ENCODE measurements at places on chromosomes 16 and 17.

GRCh38 chr17:39965017-39965699 lies 2.4 kb downstream of the GSDMA start:
- no peak for DNase-seq

GRCh38 chr17:28526381-28526780 lies 20.2 kb downstream of the FOXN1 start:
- no peak for DNase-seq

DNA sequence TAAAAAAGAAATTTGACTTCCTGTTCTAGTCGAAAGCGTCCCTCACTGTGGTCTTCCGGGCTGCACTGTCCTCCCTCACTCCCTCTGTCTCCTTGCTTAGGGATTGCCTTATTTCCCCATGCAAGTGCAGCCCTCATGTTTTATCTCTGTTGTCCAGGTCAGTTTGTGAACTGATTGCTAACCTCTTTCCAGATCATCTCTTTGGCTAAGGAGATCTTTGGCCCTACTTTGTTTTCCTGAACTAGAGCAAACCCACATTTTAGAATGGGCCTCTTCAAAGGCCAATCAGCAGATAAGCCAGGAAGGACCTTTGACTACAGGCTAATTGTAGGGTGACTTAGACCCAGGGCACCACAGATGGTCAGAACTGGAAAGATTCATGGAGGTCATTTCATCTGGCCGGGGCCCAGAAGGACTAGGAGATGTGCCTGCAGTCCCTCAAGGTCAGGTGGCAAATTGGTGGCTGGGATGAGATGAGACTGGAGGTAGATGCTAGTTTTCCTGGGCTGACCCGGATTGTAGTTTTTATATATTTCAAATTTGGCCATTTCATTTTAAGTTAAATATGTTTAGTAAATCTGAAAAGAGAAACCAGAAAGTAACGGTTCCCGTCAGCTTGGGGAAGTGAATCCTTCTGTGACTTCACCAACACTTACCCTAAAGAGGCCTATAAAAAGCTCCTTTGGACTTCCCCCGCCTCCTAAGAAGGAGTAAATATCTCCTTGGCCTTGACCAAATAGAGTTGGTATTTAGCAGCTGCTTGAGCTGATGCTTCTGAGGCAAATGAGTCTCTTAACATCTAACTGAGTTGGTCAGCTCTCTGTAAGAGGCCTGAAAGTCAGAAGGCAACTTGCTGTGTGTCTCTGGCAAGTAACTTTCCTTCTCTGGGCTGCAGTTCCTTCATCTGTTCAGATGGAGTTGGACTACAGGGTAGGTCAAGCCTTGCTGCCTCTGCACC lies 6.2 kb upstream of the SLC25A19 start:
- no peak for DNase-seq

DNA sequence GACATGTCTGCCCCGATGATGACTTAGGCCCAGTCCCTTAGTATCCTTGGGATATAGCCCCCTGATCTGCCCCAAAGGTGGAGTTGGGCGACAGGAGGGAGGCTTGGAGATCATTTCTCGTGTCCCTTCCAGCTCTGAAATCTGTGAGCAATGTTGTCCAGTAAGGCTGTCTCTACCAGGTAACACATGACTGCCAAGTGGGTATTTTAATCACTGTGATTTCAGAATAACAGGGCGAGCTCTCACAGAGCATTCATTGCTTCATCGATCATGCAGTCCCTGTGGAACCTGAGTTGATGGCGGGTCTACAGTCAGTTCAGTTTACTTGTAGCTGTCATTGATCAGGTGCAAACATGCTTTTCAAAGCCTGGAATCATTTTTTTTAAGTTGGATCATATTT lies 39.2 kb downstream of the KSR1 start:
- DNase-seq, result no peak

GRCh38 chr17:80212511-80212910 lies 7.6 kb downstream of the SGSH start:
- DNase-seq, result no peak

DNA sequence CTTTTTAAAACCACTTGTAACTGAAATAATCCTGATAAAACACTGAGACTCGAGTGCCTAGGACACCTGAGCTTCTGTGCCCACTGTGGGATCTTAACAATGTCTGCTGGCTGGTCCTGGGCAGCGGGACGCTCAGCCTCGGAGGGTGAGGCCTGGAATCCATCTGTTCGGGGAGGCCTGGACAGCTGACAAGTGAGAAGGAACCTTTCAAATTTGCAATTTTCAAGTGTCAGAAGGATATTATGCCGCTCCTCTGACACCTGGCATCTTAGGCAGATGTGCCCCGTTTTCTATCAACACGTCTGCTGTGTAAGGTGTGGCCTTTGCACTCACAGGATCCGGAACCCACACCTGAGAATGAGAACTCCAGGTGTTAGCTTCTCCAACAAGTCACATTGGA lies 33.1 kb upstream of the C16orf78 start:
- DNase-seq, result no peak

- DNase-seq, result no peak
Observed at GRCh38 chr16:72841506-72841905, 206.4 kb downstream of the ZFHX3 start.

DNA sequence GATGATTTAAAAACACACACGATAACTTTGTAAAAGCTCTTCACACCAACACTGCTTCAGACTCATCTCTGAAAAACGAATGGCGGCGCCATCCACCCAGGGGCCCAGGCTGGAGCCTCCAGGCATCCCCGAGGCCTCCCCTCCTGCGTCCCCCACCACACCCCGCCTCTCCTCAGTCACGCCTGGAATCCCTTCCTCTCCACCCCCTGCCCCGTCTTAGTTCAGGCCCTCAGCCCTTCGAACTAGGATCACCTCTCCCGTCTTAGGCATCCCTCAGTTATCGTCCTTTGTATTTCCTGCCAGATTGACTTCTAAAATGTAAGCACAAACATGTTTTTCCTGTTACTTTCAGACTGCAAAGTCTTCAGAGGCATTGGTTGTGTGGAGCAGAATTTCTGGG lies 58.3 kb downstream of the NDEL1 start:
- DNase-seq, result no peak

- DNase-seq, result no peak
Observed at GRCh38 chr17:67401598-67402504, 24.8 kb downstream of the PITPNC1 start.

DNA sequence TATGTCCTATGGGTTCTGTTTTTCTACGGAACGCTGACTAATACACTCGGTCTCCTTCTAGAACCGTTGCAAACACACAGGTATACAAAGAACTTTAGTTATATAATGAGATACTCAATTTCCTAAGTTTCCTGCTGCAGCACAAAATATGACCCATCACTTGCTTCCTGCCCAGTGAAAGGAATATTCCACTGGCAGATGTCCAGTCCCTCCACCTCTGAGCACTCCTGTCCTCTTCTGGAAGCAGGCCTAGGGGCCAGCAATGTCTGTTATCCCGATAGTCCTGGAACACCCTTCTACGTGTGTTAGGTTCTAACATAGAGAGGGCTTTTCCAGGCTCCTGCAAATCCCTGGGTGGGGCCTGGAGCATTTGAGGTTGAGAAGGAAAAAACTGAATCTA lies 32.7 kb downstream of the ADAMTS18 start:
- no peak for DNase-seq

GRCh38 chr17:74525781-74526288 lies 5.4 kb downstream of the CD300LB start:
- DNase-seq, result no peak

DNA sequence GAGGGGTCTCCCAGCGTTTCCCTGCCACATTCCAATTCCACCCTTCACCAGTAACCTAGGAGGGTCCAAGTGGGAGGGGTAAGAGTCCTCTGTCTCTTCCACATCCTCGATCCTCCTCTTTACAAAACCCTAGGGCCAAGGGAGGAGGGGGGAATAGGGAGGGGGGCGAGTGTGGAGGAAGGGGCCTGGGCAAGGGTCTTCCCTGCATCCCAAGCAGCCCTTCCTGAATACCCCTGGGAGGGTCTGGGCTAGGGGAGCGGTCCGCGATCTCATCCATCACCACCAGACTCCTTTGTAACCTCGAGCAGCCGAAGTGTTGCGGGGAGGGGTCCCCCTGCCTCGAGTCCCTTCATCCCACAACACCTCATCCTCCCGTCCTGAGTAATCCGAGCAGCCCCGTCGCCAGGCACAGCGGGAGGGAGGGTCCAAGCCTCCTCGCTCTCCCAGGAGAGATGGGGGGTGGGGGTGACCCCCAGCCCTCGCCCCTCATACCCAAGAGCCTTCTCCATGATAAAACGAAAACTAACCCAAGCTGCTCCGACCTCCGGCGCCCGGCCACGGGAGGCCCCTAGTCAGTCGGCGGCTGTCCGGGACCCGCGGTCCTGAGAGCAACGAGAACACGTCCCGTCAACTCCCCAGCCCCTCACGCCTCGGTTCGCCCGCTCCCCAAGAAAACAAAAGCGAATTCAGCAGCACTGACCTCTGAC lies 502 bp downstream of the SMPD3 start:
- no peak for DNase-seq

- no peak for DNase-seq
Observed at GRCh38 chr16:9248162-9248561, 156.7 kb downstream of the HAPSTR1 start.

DNA sequence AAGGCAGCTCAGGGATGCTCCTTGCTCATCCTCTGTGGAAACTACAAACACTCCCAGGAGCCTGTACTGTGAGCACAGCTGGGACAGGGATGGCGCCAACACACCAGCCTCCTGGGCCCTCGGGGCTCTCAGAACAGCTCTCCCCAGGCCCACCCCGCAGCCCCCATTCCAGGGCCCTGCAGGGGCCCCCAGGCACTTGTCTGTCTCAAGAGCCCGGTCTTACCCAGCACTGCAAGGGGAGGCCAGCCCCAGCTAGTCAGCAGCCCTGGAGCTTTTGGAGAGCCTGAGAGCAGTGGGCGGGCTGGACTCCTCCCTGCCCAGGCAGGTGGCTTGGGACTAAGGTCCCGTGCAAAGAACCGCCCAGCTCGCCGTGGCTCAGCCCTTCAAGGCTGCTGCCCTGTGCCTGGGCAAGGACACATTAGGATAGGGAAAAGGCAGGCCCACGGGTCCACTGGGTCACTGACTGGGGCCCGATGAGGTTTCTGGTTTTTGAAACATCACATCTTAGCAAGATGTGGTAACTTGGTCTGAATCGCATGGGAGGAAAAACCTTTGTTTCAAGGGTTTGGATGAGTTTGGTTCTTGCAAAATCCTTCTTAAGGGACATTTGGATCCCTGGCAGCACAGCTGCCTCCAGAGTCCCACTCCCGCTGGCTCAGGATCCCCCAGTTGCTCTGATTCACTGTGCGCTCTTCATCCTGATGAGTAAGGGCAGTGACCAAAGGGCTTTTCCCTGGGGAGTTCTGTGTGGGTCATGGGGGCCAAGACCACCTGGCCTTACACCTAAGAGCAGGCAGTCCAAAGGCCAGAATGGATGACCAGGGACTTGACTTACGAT lies 2.8 kb downstream of the DNASE1L2 start:
- DNase-seq, result no peak

DNA sequence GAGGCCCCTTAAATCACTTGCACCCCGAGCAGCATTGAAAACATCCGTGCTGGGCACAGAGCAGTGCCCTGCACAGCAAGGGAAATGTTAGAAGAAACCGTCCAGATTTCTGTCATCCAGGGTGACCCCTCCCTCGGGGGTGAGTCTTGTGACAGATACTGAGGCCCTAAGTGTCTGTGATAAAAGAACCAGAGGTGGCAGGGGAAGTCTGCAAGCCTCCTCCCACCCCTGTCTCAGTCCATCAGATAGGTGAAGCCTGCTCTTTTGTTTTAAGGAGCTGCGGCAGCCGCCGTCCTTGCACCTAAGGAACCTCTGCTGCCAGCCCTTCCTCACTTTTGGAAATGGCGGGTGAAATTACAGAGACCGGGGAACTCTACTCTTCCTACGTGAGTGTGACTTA lies 845 bp upstream of the NAT9 start:
- no peak for DNase-seq

- DNase-seq, result no peak
Observed at GRCh38 chr16:75116081-75116910, at the start of gene LDHD. Gene LDHD, minus strand, starts transcription at chr16:75116780. Its CDS starts 60 bp downstream, at chr16:75116720.

DNA sequence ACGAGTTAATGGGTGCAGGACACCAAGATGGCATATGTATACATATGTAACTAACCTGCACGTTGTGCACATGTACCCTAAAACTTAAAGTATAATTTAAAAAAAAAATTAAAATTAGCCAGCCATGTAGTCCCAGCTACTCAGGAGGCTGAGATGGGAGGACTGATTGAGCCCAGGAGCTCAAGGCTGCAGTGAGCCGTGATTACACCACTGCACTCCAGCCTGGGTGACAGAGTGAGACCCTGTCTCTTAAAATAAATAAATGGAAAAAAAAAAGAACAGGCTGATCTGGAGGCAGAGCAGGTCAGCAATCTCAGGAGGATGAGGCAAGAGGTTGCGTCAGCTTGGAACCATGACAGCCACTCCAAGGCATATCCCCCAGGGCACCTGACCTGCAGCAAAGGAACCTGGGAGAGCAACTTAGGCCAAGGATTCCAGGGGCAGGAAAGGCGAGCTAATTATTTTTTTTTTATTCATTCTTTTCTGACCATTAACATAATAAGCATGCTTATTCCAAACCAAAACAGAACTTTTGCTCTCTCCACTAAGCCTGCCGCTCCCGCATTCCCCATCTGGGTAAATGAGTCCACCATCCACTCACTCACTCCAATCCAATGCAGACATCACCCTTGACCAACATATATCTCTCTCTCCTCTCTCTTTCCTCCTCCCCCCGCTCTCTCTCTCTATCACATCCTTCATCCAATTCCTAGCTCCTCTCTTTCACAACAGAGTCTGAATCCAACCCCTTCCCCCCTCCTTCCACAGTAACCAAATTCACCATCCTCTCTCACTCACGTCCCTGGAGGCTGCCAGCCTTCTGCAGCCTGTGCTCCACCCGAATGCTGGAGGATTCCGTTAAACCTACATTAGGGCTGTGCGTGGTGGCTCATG lies 47.7 kb downstream of the TK2 start:
- no peak for DNase-seq

- DNase-seq, result no peak
Observed at GRCh38 chr17:78600181-78600721, 23.1 kb upstream of the DNAH17 start.

GRCh38 chr17:50719924-50720794 lies 756 bp downstream of the LUC7L3 start:
- DNase-seq, result no peak

DNA sequence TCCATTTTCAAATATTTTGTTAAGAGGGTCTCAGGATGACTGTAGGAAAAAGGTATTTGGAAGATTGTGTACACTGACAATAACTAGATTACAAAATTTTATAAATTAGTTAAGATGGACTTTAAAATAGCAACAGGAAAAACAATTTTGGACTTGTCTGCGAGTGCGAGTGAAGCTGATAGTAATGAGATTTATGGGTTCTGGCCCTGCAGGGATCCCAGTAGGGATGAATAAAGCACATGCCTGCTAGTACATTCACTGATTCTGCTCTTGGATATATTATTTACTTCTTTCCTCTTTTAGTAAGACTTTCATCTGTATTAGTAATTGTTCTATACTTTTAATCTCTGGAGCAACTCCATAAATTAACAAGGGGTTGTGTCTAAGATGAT lies 28.2 kb downstream of the PRKCA start:
- no peak for DNase-seq

GRCh38 chr17:35715416-35715815 lies 16.0 kb upstream of the RASL10B start:
- DNase-seq, result no peak

DNA sequence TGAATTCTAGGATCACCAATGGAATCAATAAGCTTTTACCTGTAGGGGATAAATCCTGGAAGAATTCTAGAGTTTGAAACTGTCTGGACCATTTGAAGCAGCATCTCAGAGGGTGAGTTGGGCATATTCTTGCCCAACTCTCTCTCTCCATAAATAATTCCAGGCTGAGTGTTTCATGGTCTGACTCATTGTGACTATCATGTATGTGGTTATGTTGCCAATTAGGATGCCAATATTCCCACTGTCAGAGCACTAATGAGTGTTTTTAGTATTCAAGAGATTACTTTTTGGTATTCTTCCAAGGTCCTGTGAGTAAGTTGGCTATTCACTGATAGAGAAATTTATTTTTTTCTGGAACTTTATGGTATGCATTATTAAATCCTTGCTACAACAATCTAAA lies 456.9 kb downstream of the TOX3 start:
- no peak for DNase-seq

Data from stimulated activated CD8-positive, alpha-beta memory T cell treated with anti-CD3 and anti-CD28 coated beads, Interleukin-2, amount 100 ng/mL, for 1 hour (primary cell).